ENCODE measurements at places on chromosomes 3 and 15.
A peak's percentile ranks its signal among the peaks of the same experiment; 100 is the strongest.

GRCh38 chr3:177370246-177370822 is 173.1 kb upstream of the TBL1XR1 start:
- DNase-seq = no peak

DNA sequence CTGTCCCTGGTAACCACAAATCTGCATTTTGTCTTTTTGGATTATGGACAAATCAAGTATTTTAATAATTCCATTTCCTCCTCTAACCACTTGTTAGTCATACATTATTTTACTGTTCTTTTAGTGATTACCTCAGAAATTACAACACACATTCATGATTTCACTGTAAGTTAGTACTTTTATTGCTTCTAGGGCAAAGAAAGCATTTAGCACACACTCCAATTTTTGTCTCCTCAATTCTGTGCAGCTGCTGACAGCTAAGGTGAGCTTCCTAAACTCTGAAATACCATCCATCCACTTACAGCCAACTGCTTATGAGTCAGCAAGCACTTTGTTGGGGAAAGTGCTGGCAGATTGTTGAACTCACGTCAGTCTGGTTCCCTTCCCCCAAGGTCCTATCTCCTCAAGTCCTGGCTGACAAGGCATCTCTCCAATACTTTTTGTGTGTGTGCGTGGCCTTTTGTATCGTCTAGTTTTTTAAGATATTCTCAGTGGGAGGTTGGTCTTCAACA is 49.4 kb upstream of the TNFAIP8L3 start:
- peak; percentile 52 for DNase-seq

GRCh38 chr15:73375012-73375411 is 6.3 kb upstream of the HCN4 start:
- DNase-seq = no peak

- peak; percentile 0 for DNase-seq
These were observed 274.1 kb downstream of the OTOL1 start for GRCh38 chr3:161770484-161771386.

DNA sequence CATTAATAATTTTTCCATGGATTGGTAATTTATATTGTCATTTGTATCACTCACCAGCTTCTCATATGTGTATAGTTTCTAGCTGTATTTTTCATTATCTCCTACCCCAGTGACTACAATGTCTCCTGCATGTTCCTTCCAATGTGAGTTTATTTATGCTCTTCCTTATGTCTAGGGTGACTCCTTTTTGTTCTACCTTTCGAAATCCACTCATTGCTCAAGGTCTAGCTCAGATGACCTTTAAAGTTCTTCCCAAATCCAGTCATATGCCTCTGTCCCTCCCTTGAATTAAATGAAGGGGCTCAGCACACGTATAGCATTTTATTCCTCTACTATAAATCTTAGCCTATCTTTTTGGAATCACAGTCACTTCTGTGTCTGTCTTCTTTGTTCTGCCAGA is 53.0 kb downstream of the TMEM45A start:
- no peak for DNase-seq

- peak; percentile 79 for DNase-seq
These were observed 128.3 kb downstream of the SMAD6 start for GRCh38 chr15:66830358-66830757.

DNA sequence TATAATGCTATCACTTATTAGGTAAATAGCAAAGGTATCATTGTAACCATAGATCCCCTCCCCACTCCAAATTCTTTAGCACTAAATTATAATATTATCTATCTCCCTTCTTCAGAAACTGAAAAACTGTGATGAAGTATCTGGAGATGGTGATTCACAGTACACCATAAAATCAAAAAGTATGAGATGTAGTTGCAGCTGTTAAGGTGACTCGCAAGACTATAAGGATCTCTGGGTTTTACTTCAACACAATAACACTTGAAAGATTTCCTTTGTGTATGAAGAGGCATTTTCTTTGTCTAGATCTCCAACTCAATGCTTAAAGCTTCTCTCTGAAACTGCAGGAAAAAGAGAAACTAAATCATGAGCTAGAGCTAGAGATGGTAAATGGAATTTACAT is 46.9 kb downstream of the IFT57 start:
- DNase-seq = peak; percentile 41

DNA sequence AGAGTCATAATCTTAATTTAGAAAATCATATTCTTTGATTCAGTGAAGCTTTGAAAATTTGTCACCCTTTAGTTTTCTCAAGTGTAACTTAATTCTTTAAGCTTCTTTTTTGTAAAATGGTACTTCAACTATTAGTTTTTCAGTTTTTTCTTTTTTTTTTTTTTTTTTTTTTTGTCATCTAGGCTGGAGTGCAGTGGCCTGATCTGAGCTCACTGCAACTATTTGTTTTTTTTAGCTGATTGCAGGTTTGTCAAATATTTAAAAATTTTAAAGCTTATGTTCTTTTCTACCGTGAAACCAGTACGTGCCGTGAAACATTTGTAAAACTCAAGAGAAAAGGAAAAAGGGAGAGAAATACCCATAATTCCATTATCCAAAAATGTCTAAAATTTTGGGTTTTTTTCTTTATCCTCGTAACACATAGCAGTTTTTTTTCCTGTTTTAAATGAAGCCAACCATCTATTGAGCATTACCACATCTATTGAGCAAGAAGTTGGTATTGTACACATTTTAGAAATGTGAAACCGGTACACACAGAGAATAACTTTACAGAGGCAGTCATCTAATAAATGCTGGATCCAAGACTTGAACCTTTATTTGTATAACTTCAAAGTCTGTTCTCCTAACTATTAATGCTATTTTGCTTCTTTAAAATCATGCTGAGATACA is 25.7 kb downstream of the ECT2 start:
- no peak for DNase-seq

DNA sequence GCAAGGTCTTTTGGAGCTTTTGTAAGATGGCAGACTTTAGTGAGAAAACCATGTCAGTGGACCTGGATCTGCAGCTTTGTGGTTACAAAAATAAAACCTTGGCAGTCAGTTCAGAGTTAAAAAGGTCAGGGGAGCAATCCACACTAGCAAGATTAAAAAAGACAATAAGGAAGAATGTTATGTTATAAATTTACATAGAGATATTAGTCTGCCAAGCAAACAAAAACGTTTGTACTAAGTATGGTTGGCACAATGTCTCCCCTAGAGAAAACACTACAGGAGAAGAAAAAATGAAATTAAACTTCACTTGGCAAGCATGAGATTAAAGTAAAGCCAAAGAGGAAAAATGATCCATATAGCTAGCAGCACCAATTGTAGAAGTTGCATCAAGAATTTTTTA is 205.0 kb downstream of the LSAMP start:
- DNase-seq = no peak

DNA sequence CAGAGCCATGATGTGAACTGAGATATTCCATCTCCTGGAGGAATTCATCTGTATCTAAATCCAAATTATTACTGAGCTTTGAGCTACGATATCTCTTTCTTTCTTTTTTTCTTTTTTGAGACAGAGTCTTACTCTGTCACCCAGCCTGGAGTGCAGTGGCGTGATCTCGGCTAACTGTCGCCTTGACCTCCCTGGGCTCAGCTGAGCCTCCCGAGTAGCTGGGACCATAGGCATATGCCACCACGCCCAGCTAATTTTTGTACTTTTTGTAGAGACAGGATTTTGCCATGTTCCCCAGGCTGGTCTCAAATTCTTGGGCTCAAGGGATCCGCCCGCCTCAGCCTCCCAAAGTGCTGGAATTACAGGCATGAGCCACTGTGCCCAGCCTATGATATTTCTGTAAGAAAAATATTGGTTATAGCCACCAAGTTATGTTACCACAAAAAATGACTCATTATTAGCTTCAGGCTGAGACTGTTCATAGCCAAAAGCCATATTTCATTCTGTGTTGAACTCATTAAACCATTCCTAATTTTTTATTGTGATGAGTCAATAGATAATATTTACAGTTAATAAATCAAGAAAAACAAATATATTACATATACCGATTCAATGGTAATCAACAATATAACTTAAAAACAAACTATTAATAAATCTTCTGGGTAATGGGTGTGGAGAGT is 27.1 kb upstream of the SLC30A4 start:
- peak; percentile 80 for DNase-seq

- no peak for DNase-seq
These were observed 7.9 kb upstream of the WDR6 start for GRCh38 chr3:48999085-48999858.

GRCh38 chr3:135047061-135047460 is 252.0 kb downstream of the EPHB1 start:
- no peak for DNase-seq

DNA sequence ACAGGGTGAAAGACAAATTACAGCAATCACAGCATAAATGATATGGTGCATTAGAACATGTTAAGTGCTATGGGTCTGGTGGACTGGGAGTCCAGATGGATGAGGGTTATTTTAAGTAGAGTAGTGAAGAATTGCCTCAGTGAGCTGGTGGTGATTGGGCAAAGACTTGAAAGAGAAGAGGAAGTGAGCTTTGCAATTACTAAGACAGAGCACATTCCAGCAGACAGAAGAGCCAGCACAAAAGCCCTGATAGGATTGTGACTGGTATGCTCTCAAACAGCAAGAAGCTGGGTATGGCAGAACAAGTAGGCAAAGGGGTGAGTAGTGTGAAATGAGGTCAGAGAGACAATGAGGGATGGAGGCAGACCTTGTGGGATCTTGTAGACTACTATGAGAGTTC is 2.1 kb upstream of the ACKR4 start:
- DNase-seq = peak; percentile 82

- no peak for DNase-seq
These were observed 471.0 kb upstream of the PROK2 start for GRCh38 chr3:72255791-72256559.

GRCh38 chr3:105534491-105534890 is 167.8 kb downstream of the ALCAM start:
- DNase-seq = no peak

DNA sequence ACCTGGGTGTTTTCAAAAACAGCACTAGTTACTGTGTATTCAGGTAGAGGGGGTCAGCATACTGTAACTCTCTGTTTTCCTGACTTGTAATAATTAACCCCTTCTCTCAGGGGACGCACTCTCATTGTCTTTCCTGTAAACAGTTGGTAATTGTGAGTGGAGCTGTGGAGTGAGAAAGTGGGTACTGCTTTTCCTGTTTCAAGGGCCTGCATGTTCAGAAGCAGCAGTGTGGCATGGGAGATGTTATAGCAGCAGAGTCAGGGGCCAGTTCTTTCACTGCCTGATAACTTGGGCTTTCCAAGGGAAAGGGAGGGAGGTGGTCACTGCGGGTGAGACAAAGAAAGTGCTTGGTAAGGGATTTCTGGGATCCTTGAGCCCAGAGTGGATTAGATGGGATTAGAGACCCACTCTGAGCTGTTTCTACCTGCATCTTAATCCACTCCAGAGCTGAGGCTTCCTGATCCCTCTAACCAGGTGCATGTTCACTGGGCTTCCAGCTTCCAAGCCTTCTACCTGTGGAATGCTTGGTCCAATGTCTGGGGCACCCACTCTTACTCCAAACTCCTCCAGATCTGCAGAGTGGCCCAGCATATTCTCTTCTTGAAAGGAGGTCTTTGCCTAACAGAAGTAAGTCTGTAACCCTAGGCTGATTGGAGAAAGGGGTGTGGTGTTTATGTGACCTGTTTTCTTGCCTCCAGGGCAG is 105.2 kb downstream of the RPLP1 start:
- DNase-seq = no peak

Measured in EL (cell line).